ENCODE measurements at places on chromosomes 12 and 14.

DNA sequence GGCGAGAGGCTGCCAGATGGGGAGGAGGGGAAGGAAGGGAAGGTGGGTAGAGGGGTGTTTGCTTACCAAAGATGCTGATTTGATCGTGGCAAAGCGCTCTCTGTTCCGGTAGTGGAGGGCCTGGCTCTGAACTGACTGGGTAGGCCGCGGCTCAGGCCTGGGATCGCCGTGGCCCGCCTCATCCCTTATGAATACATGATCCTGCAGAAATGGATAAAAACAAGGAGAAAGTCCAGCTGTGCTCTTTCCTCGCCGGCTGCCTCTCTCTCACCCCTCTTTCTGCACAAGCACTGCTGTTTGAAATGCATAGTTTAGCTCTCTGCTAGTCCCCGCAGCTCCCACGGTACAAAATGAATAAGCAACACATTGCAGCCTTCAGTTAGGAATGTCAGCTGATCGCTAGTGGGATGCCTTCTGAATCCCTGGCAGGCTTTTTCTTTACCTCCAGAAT lies 53.8 kb downstream of the PEBP1 start:
- DNase-seq = no peak

- DNase-seq = no peak
These were observed 99.3 kb upstream of the PTPRB start for GRCh38 chr12:70736351-70737133.

DNA sequence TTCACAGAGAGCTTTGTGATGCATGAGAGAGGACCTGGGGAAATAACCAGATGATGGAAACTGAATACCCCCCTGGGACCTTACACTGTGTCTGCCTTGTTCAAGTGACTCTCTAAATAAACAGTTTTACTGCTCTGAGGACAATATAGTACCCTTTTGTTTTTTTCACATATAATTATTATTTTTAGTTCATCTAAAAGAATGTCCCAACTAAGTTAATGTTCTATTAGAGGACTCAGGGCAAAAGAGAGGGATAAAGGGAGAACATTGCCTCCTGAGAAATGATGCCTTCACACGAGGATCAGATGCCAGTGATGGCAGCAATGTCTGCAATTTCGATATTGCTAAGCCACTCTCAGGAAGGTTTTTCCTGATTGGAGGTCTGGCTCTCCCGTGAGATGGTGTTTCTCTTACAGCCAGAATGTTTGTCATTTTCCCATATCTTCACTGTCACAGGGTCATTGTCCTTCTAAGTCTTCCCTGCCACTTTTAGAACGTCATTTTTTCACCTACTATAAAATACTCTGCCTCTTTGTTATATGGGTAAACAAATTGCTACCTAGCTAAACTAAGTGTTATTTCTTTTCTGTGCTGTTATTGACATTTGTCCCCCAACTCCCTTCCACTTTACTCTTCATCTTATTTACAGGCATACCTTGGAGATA lies 201.6 kb downstream of the RAD51B start:
- no peak for DNase-seq

- DNase-seq = no peak
These were observed 188.7 kb upstream of the TMEM260 start for GRCh38 chr14:56390859-56391258.

GRCh38 chr12:47816403-47817271 lies 3.1 kb downstream of the HDAC7 start:
- no peak for DNase-seq

GRCh38 chr14:102829016-102829548 lies 51.8 kb downstream of the TRAF3 start:
- no peak for DNase-seq

DNA sequence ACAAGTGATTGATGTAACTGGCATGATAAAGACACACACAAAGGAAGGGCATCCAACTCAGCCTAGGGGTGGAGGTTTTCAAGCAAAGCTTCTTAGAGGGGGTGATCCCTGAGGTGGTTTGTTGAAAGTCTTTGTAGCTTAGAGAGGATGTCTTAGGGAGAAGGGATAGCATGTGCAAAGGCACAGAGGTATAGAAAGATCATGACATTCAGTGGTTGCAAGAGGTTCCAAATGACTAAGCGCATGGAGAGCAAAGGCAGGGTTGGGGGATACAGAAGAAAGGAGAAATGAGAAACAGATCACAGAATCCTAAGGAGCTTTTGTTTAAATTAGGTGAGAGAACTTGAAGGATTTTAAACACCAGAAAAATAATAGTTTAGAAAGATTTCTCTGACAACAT lies 5.2 kb upstream of the CCT2 start:
- DNase-seq = no peak

- no peak for DNase-seq
These were observed 291.6 kb upstream of the SLC16A7 start for GRCh38 chr12:59304077-59304721.

- DNase-seq = no peak
These were observed 363.4 kb upstream of the ATP2B1 start for GRCh38 chr12:90071996-90072395.

All from stimulated activated CD4-positive, alpha-beta T cell treated with anti-CD3 and anti-CD28 coated beads, Interleukin-2, amount 100 ng/mL, for 4 hours (primary cell).